Keratinocyte (primary cell): ENCODE measurements at places on chromosomes 5 and 9.

- no peaks in the 10 kb centered on the region for H3K36me3 ChIP-seq
- H3K4me1 ChIP-seq = no peaks in the 10 kb centered on the region
- no peak overlapping the region for H3K27ac ChIP-seq
- no peak overlapping the region for H3K4me3 ChIP-seq
- DNase-seq = no peak
Observed at GRCh38 chr5:1107167-1108022, 4.5 kb downstream of the SLC12A7 start.

DNA sequence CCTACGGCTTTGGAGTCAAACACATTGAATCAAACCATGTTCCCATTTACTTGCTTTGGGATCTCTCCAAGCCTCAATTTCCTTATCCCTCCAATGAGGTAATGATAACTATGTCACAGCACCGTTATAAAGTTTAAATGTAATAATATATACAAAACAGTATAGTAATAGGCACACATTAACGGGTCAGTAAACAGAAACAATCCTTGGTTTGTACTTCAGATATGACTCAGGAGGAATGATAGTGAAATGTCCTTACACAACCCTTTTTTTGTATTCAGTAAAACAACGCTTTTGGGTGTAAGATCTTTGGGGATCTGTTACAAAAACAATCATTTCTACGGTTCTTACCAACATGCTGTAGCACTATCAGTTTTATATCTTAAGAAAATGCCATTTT is 178.5 kb upstream of the GNA14 start:
- no peak overlapping the region for H3K4me3 ChIP-seq
- DNase-seq = no peak
- H3K36me3 ChIP-seq = peaks cover 3% of the 10 kb centered on the region
- no peak overlapping the region for H3K27ac ChIP-seq
- no peaks in the 10 kb centered on the region for H3K27me3 ChIP-seq
- no peaks in the 10 kb centered on the region for H3K4me1 ChIP-seq

DNA sequence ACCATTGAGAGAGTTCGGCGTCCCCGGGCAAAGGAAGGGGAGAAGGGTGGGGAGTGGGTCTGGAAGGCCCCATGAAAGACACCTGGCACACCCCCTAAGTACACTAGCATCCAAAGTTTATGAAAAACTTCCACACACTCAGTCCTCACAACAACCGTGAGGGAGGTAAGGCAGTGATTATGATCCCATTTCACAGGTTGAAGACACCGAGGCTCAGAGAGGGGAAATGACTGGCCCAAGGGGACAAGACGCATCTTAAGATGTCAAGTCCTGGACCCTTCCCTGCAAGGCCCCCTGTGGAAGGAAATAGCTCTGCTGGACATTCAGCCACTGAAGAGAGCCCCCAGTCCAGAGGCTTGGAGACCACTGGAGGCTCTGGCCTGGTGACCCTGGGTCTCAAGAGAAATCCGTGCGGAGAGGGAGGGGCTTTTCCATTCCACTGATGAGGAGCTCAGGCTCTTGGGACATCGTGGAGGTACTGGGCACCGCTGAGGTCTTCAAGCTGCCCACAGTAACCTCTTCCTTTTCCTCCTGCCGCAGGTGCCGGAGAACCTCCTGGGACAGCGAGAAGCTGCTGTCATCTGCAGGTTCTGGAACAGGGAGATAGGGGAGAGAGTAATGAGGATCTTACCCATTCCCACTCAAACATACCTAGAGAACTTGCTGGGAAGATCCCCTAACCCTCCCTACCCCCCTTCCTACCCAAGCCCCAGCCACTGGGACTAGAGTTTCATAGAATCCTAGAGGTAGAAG is 5.2 kb downstream of the SMIM33 start:
- H3K27ac ChIP-seq = no peak overlapping the region
- no peaks in the 10 kb centered on the region for H3K27me3 ChIP-seq
- H3K36me3 ChIP-seq = peaks cover 21% of the 10 kb centered on the region
- H3K4me3 ChIP-seq = no peak overlapping the region

GRCh38 chr9:12544700-12545099 is 148.5 kb upstream of the TYRP1 start:
- H3K36me3 ChIP-seq = no peaks in the 10 kb centered on the region
- no peaks in the 10 kb centered on the region for H3K4me1 ChIP-seq
- H3K27ac ChIP-seq = no peak overlapping the region
- no peak for DNase-seq
- no peak overlapping the region for H3K4me3 ChIP-seq
- no peaks in the 10 kb centered on the region for H3K27me3 ChIP-seq

DNA sequence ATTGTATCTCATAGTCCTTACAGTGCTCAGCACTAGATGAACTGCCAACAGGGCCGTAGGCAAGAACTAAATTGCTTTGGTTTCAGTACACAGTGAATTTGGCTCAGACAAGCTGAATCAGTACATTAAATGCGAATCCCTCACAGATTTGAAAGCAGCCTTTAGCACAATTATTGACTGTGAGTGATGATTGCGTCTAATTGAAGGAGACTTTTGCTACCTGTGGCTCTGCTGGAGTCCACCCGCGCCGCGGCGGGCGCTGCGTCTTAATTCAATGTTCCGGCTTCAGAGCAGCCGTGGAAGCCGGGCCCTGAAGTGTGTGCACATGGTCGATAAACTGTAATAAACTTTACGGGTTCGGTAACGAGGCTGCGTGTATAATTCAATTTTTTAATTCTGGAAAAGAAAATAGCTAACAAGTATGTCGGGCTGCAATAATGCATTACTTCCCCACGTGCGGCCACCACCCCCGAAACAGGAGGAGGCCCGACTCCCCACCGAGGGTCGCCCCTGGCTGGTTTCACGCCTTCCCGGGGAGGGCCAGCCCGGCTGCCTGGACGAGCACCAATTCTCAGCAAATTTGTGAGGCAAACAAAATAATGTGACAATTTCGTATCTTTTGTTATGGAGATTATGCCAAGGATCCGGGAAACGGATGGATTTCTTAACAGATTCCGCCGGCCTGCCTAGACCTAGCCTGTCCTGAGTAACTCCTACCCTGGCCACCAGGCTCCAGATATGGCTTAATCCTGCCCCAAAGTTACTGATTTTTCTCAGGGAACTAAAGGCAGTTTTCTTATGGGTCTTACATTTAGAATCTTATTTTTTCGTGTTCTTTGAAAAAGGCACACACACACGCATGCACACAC is 269.4 kb upstream of the IRX1 start:
- H3K27ac ChIP-seq = no peak overlapping the region
- H3K4me1 ChIP-seq = peaks cover 12% of the 10 kb centered on the region
- H3K4me3 ChIP-seq = no peak overlapping the region
- H3K27me3 ChIP-seq = no peaks in the 10 kb centered on the region

DNA sequence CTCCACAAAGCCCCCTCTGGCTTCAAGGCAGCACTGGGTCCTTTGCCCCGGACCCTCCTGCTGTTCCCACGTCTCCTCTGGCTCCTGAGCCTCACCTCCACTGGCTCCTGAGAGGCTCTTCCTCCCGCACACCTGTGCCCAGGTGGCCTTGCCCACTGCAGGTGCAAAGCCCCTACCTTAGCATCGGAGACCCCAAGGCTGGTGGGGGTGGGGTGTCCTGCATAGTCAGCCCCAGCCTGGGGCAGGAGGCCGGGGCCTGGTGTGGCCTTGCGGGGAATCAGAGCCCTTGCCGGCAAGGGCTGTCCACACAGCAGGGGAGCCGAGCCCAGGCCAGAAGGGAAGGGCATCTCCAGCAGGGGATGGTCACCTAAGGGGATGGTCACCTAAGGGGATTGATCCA is 41.3 kb upstream of the CEP72 start:
- H3K27ac ChIP-seq = no peak overlapping the region
- peaks cover 4% of the 10 kb centered on the region for H3K4me1 ChIP-seq
- H3K27me3 ChIP-seq = peaks cover 13% of the 10 kb centered on the region
- DNase-seq = no peak
- no peaks in the 10 kb centered on the region for H3K36me3 ChIP-seq
- no peak overlapping the region for H3K4me3 ChIP-seq

DNA sequence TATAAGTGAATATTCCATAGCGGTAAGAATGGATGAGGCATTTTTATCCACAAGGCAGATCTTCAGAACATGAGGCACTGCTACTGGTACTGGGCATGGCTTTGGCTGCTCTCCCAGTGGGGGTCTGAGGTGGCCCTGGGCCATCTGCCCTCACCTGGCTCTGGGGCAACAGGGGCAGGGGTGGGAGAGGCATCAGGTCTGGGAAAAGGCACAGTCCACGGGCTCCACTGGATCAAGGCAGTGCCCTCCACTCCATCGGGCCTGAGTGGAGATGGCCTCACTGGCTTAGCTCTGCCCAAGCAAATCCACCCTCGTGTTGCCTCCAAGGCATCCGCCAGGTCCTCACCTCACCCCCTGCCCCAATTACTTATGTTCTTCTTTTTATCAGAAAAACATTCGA is 10.9 kb upstream of the NKD2 start:
- no peak overlapping the region for H3K4me3 ChIP-seq
- no peak overlapping the region for H3K27ac ChIP-seq
- DNase-seq = no peak
- H3K4me1 ChIP-seq = no peaks in the 10 kb centered on the region

GRCh38 chr5:159057996-159058395 is 41.7 kb downstream of the EBF1 start:
- H3K4me1 ChIP-seq = no peaks in the 10 kb centered on the region
- H3K4me3 ChIP-seq = no peak overlapping the region
- no peak for DNase-seq

- H3K27me3 ChIP-seq = no peaks in the 10 kb centered on the region
- H3K4me3 ChIP-seq = no peak overlapping the region
- H3K27ac ChIP-seq = no peak overlapping the region
- DNase-seq = no peak
Observed at GRCh38 chr5:3354606-3355005, 241.0 kb upstream of the IRX1 start.

GRCh38 chr5:59356813-59357380 is 536.6 kb downstream of the PDE4D start:
- no peak for DNase-seq
- no peaks in the 10 kb centered on the region for H3K27me3 ChIP-seq
- peaks cover 2% of the 10 kb centered on the region for H3K4me1 ChIP-seq
- H3K36me3 ChIP-seq = no peaks in the 10 kb centered on the region
- H3K27ac ChIP-seq = no peak overlapping the region
- no peak overlapping the region for H3K4me3 ChIP-seq

GRCh38 chr9:136798708-136799078 is 2.6 kb downstream of the CCDC183 start:
- DNase-seq = no peak
- H3K4me3 ChIP-seq = no peak overlapping the region
- no peak overlapping the region for H3K27ac ChIP-seq
- H3K36me3 ChIP-seq = peaks cover 2% of the 10 kb centered on the region
- peaks cover 19% of the 10 kb centered on the region for H3K4me1 ChIP-seq
- peaks cover 29% of the 10 kb centered on the region for H3K27me3 ChIP-seq

DNA sequence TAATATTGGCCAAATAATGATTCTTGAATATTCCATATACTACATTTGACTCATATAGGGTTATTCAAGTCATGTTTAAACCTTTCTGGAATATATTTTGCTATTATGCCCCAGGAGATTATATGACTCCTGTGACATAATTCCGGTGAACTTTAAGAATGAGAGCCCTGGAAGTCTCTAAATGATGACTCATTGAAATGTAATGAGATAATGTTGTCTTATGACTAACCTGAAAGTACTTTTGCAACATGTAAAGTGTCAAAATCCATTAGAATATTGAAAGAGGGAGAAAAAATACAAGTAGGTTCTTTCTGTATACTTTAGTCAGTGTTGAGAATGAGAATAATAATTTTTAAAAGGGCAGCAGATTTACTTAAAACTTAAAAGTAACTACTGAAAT is 830.4 kb downstream of the MAT2B start:
- no peaks in the 10 kb centered on the region for H3K36me3 ChIP-seq
- no peaks in the 10 kb centered on the region for H3K27me3 ChIP-seq
- DNase-seq = no peak
- peaks cover 3% of the 10 kb centered on the region for H3K4me1 ChIP-seq
- no peak overlapping the region for H3K4me3 ChIP-seq
- peak overlapping the region; percentile 19 for H3K27ac ChIP-seq

- H3K4me3 ChIP-seq = no peak overlapping the region
- no peaks in the 10 kb centered on the region for H3K27me3 ChIP-seq
- H3K27ac ChIP-seq = no peak overlapping the region
- no peaks in the 10 kb centered on the region for H3K4me1 ChIP-seq
Observed at GRCh38 chr9:135045264-135045927, 42.1 kb upstream of the OLFM1 start.

GRCh38 chr5:32805971-32806638 is 95.0 kb downstream of the NPR3 start:
- DNase-seq = no peak
- no peak overlapping the region for H3K4me3 ChIP-seq
- H3K4me1 ChIP-seq = no peaks in the 10 kb centered on the region
- H3K36me3 ChIP-seq = no peaks in the 10 kb centered on the region

GRCh38 chr5:95986001-95986400 is 24.4 kb upstream of the ELL2 start:
- H3K36me3 ChIP-seq = no peaks in the 10 kb centered on the region
- H3K27me3 ChIP-seq = no peaks in the 10 kb centered on the region
- DNase-seq = no peak
- H3K4me3 ChIP-seq = no peak overlapping the region
- no peak overlapping the region for H3K27ac ChIP-seq

DNA sequence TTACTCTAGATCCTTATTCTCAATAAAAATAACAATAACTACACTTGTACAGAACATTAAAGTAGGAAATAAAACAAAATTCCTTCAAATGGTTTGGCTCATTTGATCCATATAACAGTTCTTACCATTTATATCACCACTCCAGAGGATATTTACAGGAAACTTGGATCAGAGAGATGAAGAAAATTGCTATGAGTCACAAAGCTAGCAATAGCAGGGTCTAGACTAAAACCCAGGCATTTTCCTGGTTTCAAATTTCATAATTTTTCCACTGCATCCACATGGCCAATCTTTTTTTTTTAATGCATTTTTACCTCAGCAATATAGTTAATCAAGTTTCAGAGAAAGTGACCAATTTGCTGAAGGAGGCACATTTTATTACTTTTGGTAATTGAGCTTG is 299.2 kb downstream of the ELAVL2 start:
- no peaks in the 10 kb centered on the region for H3K4me1 ChIP-seq
- DNase-seq = no peak
- H3K27ac ChIP-seq = no peak overlapping the region
- H3K4me3 ChIP-seq = no peak overlapping the region
- no peaks in the 10 kb centered on the region for H3K36me3 ChIP-seq

DNA sequence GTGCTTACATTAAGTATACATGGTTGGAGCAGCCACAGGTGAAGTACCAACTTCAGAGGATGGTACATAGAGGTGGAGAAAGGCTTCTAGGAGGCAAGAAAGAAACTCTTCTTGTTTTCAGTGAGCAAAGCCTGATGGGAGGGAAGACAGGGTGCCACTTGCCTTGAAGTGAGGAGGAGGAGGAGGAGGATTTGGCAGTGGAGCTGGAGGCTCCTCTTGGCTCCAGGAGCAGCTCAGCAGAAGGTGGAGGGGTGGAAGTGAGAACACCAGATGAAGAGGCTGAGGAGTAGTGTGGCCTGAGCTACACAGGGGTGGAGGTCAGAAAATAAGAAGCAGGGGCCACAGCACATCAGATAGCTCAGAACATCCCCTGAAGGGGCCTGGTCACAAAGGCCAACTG is 91.1 kb upstream of the SHISAL2B start:
- no peak for DNase-seq
- H3K27ac ChIP-seq = no peak overlapping the region
- no peak overlapping the region for H3K4me3 ChIP-seq
- no peaks in the 10 kb centered on the region for H3K4me1 ChIP-seq
- H3K36me3 ChIP-seq = no peaks in the 10 kb centered on the region
- H3K27me3 ChIP-seq = peaks cover 9% of the 10 kb centered on the region
